ENCODE measurements at places on chromosomes 1 and 21.
A peak's percentile ranks its signal among the peaks of the same experiment; 100 is the strongest.

- DNase-seq = no peak
Measured at GRCh38 chr1:197197430-197197997, 51.0 kb upstream of the ASPM start.

DNA sequence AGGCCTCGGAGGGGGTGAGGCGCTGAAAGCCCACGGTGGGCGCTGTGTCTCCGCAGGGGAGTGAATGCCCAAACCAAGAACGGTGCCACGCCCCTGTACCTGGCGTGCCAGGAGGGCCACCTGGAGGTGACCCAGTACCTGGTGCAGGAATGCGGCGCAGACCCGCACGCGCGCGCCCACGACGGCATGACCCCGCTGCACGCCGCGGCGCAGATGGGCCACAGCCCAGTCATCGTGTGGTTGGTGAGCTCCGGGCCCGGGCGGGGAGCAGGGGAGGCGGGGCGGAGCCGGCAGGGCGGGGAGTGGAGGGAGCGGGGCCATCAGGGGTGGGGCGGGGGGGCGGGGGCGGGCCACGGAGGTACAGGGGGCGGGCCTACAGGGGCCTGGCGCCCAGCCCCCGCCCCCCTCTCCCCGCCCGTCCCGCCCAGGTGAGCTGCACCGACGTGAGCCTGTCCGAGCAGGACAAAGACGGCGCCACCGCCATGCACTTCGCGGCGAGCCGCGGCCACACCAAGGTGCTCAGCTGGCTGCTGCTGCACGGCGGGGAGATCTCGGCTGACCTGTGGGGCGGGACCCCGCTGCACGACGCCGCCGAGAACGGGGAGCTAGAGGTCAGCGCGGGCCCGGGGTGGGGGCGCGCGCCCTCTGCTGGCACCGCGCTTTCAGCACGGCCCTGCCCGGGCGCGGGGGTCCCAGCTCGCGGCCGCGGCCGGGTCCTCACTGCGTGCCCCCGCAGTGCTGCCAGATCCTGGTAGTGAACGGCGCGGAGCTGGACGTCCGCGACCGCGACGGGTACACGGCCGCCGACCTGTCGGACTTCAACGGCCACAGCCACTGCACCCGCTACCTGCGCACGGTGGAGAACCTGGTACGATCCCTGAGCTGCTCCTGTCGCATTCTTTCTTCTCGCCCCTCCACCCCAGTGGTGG is 15.9 kb downstream of the ESPN start:
- DNase-seq = peak; percentile 81

DNA sequence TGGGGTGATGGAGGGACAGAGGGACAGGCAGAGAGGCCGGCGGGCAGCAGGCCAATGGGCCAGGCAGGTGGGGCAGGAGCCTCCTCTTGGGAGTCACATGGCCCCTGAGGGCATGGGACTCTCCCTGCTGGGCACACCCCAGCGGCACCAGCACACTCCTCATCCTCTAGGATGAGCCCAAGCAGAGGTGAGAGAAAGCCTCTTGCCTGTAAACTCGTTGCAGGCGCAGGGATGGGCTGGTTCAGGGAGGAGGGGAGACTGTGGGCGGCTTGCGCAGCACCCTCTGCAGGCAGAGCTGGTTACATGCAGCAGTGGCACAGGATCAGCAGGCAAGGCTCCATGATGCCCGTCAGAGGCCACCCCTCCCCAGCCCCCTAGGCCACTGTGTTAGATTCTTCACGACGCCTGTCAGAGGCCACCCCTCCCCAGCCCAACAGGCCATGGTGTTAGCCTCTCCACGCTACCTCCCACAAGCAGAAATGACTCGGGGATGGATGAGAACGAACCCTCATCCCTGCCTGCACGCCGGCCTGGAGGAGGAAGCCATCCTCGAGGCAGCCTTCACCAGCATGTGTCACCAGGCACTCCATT is 209.7 kb upstream of the VAMP3 start:
- no peak for DNase-seq

- DNase-seq = no peak
Measured at GRCh38 chr1:168312718-168313604, 32.3 kb downstream of the TBX19 start.

DNA sequence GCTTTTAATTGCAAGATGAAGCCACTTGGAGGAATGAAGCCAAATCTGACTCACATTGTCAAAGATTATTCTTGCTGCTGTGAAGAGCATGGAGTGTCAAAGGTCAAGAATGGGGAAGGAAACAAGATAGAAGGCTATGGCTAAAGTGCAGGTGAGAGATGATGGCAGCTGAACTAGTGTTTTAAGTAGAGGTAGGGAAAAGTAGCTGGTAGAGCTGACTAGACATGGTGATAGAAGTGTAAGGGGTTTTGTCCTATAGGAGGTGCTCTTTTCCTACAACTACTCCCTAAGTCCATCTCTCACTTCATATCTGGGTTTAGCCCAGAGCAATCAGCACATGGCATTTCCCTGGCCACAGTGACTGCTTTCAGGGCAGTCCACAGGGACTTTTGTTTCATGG is 11.8 kb downstream of the UBE2T start:
- no peak for DNase-seq

- no peak for DNase-seq
Measured at GRCh38 chr1:48082271-48082962, 85.2 kb upstream of the TRABD2B start.

DNA sequence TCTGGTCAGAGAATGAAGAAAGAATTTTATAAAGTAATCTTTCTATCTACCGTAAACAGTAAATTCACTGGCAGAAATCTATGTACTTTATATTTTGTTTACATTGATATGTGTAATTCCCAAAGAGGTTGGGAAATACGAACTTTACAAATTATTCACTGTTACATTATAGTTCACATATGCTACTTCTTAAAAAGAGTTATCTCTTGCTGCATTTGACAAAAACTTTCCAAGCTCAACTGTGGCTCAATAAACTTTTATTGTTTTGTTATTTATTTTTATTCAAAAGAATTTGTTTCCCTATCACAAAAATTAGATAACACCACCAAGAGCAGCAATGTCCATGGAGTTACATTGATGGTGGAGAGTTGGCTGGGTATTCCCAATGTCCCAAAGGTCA is 201.2 kb upstream of the TNR start:
- no peak for DNase-seq

DNA sequence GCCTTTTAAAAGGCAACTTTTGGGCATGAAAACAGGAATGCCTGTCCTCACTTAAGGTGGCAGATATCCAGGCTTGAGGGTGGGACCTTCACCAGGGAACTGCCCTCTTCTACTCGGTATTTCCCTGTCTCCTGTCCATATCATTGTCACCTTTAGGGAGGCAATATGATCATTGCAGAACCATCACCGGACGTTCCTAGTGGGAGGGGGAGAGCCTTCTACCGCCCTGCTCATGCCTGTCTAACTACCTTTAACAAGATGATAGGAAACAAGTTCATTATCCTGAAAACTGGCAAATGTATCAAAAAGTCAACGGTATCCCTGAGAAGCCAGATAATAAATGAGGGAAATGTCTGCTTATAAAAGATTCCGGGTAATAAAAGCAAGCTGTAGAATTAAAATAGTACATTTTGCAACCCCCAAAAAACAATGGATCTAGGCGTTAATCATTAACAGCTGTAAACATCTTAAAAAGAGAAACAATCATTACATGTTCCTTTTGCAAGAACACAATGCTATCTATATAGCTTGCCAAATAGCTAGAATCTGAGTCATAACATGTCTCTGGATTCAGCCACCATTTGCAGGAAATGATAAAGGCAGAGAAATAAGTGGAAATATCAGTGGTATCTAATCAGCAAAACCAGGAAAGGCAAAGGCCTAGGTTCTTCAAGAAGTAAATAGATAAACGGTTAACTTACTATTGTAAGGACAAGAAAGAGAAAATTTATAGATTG is 852.9 kb upstream of the ADGRL4 start:
- no peak for DNase-seq

DNA sequence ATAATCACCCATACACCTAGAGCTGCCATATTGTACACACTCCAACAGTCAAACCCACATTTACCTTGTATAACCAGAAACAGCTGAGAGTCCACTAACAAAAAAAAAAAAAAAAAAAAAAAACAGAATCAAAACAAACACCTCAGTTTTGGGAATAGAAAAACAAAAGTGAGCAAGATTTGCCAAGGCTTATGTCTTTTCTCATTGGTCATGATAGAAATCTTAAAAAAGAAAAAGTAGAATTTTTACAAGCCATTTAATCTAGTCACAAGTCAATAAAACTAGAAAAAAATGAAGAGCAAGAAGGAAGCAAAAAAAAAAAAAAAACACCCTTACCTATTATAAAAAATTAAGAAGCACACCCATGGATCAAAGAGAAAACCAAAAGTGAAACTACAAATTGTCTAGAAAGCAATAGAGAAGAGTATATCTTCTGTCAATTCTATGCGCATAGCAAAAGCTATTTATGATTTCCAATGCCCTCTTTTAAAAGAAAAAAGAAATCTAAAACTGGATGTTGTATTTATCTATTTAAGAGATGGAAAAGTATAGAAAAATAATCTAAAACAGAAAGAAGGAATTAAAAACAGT is 113.2 kb upstream of the GALNT2 start:
- DNase-seq = no peak

DNA sequence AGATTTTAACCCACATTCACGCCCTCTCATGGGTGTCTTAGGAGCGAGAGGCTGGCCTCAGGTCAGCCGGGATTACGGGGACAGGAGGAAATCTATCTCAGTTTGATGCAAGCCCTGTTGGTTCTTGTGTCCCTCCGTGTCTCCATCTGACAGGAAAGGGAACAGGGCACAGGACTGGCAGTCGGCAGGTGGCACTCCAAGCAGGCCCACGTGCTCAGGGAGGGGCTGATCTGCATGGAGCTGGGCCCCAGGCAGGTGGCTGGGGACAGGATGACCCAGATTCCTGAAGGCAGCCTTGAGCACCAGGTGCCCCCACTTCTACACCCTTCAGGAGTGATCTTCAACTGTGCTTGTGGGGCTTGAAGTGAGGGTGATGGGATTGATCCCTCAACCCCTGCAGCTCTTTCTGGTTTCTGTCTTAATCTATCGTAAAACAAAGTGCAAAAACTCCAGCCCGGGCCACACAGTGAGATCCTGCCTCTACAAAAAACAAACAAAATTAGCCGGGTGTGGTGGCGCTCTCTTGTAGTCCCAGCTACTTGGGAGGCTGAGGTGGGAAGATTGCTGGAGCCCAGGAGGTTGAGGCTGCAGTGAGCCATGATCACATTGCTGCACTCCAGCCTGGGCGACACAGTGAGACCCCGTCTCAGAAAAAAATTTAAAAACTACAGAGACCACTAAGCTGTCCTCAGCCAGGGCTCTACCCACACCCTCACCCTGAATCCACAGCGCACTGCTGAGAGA is 8.3 kb downstream of the PLEKHG5 start:
- DNase-seq = no peak

DNA sequence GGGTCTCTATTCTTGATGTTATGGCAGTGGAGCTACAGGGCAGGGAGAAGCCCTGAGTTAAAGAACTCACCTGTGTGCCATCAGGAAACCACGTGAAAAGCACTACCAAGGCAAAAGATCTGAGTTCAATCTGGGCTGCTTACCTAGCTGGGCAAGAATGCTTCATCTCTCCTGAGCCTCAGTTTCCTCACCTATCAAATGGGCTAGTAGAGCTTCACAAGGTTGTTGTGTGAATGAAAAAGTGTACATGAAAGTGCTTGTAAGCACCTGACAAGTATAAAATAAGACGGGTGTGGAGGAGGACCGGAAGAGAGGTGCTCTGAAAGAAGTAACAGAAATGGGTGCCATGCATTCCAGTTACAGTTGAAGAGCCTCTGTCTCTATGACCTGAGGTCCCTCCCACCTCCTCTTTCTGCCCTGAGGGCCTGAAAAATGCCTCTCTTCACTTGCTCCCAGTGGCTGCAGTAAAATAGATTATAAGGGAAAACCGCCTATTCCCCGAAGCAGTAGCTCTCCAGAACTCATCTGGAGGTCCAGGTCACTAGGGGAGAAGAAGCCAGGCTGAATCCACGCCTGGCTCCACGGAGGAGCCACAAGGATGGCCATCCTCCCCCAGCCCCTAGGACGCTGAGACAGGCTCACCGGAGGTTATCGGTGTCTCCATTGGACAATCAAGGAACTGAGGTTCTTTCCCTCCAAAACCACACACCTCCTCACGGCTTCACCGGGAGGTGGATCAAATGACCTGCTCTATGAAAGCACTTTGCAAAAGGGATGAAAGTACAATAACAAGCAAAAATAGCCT is 1.4 kb downstream of the GPR161 start:
- no peak for DNase-seq

GRCh38 chr1:25662061-25662460 is 45.5 kb downstream of the MAN1C1 start:
- no peak for DNase-seq

DNA sequence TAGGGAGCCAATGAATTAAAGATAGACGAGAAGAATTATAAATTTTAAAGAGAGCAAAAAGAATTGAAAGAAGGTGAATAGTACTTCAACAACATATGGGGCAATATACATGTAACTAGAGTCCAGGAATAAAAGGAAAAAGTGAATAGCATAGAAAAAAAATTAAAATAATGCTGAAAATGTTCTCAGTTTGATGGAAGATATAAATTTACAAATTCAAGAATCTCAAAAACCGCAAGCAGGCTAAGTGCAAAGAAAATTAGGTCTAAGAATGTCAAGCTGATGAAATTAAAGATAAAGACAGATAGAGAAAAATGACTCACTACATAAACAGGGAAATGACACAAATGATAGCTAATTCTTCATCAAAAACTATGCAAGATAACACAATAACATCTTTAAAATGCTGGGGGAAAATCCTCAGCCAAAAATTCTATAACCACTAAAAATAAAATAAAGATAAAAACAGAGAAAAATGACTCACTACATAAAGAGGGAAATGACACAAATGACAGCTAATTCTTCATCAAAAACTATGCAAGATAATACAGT is 326.3 kb downstream of the TBX15 start:
- DNase-seq = no peak

DNA sequence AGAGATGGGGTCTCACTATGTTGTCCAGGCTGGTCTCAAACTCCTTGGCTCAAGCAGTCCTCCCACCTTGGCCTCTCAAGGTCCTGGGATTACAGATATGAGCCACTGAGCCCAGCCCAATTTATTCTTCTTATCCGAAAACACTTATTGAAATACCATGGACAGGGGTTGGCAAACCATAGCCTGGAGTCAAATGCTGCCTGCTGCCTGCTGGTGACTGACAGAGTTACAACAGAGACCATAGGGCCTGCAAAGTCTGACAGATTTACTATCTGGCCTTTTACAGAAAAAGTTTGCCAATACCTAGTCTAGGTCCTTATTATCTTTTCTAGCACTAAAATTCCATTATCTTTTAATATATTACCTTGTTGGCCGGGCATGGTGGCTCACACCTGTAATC is 87.1 kb upstream of the ZNF281 start:
- DNase-seq = no peak
